ENCODE measurements at places on chromosomes 2 and 18.

- no peak for DNase-seq
Measured at GRCh38 chr2:150494234-150494945, 6.9 kb upstream of the RND3 start.

GRCh38 chr2:79370976-79371538, 141.8 kb upstream of the CTNNA2 start:
- DNase-seq = no peak

DNA sequence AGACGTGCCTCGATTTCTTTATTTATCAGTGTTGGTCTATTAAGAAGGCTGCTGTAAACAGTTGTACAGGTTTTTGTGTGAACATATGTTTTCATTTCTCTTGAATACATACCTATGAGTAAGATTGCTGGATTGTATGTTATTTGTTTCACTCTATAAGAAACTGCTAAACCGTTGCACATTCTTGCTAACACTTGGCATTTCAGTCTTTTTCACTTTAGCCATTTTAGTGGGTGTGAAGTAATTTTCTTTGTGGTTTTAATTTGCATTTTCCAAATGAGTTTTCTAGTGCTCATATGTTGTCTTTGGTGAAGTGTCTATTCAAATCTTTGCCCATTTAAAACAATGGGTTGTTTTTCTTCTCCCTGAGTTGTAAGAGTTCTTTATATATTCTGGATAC, 221.5 kb upstream of the SMAD7 start:
- DNase-seq = no peak

- DNase-seq = no peak
Measured at GRCh38 chr2:108305901-108306300, 17.2 kb downstream of the SULT1C2 start.

GRCh38 chr2:240209493-240209892, 69.0 kb upstream of the OTOS start:
- DNase-seq = no peak

- no peak for DNase-seq
Measured at GRCh38 chr18:7950380-7951136, 383.4 kb downstream of the PTPRM start.

DNA sequence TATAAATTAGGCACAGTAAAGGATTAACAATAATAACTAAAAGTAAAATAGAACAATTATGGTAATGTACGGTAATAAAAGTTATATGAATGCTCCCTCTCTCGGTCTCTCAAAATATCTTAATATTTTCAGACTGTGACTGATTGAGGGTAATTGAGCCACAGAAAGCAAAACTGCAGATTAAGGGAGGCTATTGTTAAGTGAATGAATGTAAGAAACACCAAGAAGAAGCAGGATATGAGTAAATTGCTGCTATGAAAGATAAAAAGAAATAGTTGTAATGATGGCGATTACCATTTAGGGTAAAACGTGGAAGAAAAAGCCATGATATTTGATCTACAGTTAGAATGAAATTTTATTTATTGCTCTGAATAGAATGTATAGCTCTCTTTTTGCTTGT, 24.1 kb downstream of the GULP1 start:
- DNase-seq = no peak

DNA sequence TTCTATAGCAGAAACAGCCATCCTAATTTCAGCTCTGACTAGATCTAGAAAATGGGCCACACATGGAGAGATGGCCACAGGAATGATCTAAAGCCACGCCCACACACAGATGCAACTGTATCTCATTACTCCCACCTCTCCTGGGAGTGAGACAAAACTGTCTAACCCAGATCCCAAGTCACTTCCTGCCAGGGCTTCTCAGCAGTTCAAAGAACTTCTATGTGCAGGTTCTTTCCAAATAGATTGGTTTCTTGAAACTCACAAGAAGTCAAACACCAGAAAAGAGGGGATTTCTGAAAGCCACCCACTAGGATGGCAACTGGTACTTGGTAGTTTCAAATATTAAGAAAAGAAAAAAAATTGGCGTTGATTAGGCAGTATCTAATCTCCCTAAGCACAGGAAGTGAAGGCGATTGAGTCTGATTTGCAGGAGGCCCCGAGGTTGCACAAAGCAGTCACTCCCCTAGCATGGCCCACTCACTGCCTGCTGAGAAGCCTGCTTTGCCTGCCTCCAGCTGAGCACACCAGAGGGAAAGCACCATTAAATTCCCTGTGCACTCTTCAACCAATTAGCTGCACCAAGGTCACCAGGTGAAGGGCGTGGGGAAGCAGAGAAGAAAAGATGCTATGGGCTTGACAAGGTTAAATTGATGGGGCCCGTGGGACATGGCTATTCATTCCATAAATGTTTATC, 51.1 kb downstream of the PAPOLG start:
- DNase-seq = peak; percentile 62

DNA sequence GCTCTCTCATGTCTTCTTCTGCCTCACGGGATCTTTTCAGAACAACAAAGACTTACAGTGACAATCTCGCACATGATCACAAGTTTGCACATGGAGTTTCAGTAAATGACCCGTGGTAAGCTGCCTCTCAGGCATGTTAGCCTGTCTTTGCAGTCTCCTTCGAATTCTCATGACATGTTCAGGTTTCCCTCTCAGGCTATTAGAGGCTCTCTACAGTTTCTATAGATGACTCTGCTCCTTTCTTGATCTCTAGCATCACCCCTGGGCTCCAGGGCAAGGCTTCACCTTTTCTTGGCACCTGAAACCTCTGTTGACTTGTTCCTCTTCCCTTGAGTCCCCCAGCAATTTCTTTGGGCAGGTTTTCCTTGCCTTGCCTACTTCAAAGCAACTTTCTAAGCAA, 23.0 kb downstream of the MPP4 start:
- no peak for DNase-seq

GRCh38 chr2:157858846-157859245, 17.3 kb downstream of the ACVR1 start:
- no peak for DNase-seq

- no peak for DNase-seq
Measured at GRCh38 chr18:9658087-9658641, 43.8 kb upstream of the PPP4R1 start.

- no peak for DNase-seq
Measured at GRCh38 chr18:74506448-74507084, 10.4 kb downstream of the CNDP2 start.

- no peak for DNase-seq
Measured at GRCh38 chr2:159454185-159454584, 162.2 kb downstream of the BAZ2B start.

- DNase-seq = no peak
Measured at GRCh38 chr2:47405757-47406156, 2.8 kb downstream of the MSH2 start.

GRCh38 chr2:66434679-66435548, at the start of gene MEIS1:
Gene MEIS1 (plus strand): TSS chr2:66435125. CDS start chr2:66435857, 732 bp downstream.
- peak; percentile 16 for DNase-seq

DNA sequence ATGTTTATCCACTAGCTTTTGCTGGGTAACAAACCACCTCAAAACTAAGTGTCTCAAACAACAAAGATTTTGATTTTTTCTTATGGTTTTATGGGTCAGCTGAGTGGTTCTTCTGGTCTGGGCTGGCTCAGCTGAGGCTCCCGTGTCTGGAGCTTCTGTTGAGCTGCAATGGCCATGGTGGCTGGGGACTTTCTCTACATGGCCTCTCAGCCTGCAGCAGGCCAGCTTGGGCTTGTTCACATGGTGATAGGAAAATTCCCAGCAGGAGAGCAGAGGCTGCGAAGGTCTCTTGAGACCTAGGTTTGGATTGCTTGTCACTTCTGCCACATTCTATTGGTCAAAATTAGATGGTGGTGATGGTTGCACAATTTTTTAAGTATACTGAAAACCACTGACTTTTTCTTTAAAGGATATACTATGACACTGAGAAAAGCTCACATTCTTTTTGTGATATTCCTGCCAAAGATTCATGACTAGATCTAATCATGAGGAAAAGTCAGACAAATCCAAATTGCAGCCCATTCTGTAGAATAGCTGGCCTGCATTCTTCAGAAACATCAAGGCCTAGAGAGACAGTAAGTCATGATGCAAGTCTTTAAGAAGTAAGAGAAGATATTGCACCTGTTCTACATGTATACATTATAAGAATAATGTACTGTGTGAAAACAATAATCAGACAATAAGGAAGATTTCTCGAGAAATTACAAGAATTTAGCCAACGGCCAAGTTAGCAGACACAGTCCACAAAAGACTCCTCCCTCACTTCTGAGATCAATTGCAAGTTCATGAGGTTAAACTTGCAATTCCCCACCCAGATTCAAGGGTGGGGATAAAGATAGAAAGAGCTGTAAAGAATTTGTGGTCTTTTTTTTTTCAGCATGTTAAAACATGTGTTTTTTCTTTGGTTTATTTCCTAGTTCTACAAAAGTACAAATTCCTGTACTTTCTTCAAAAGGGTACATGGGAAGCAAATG, 35.0 kb upstream of the IL1R2 start:
- DNase-seq = no peak

- no peak for DNase-seq
Measured at GRCh38 chr2:215660687-215661086, 224.8 kb upstream of the FN1 start.

DNA sequence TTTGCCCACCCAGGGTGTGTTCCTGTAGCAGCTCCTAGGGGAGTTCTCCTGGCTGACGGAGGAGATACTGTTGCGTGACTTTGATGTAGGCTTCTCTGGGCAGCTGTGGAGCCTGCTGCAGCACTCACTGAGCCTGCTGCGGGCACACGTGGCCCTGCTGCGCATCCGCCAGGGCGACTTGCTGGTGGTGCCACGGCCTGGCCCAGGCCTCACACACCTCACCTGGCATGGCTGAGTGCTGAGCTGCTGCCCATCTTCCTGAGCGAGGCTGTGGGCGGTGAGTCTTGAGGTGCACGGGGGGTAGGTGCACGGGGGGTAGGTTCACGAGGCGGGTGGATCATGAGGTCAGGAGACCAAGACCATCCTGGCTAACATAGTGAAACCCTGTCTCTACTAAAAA, 191.7 kb downstream of the ANKRD36C start:
- no peak for DNase-seq

GRCh38 chr2:10717628-10718027, 3.8 kb upstream of the ATP6V1C2 start:
- no peak for DNase-seq

GRCh38 chr2:232926431-232926939, 56.4 kb downstream of the SNORC start:
- no peak for DNase-seq

GRCh38 chr18:57640749-57641148, 19.1 kb upstream of the NARS1 start:
- no peak for DNase-seq

- DNase-seq = no peak
Measured at GRCh38 chr2:104290566-104290891, 563.4 kb upstream of the POU3F3 start.

DNA sequence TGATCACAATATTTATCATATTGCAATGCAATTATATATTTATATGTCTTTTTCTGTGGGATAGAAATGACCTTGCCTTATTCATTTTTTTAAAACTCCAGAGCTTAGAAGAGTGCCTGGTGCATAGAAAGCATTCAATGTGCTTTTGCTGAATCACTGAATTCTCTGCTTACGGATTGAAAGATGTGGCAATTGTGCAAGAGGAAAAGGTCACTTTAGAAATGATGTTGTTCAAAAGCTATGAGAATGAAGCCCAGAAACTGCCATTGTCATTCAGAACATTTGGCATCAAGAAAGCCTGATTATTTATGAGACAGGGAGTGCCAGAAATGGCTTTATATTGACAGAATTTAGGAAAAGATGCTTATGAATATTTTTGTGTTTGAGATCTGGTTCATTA, 678.6 kb upstream of the CDH2 start:
- no peak for DNase-seq

- no peak for DNase-seq
Measured at GRCh38 chr2:41568648-41569047, 479.2 kb upstream of the PKDCC start.

DNA sequence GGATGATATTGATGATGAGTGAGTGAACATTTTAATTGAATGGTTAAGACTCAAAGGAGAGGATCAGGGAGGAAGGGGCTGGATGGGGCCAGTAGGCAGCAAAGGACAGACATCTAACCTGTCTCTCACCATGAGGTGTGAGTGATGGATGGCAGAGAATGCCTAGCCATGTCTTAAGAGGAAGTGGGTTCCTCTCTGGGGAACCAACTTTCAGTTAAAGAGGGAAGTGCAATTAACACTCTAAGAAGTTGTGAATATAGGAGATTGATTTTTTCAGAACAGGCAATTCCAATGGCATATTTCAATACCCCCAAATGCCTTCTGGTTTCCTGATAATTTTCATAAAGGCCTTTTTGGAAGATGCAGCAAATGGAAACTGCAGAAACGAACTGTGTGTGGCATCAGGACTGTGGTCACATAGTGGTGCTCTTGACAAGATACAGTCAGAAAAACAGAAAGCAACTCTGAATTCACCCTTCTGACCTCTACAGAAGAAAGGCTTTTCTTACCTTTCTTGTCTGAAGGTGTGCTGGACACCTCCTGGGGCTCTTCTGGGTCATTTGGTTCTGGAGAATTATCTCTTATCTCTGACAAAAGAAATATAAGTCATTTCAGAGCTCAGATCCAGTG, 10.2 kb downstream of the SP110 start:
- DNase-seq = no peak

- DNase-seq = no peak
Measured at GRCh38 chr2:38733300-38733971, 17.7 kb downstream of the SRSF7 start.

DNA sequence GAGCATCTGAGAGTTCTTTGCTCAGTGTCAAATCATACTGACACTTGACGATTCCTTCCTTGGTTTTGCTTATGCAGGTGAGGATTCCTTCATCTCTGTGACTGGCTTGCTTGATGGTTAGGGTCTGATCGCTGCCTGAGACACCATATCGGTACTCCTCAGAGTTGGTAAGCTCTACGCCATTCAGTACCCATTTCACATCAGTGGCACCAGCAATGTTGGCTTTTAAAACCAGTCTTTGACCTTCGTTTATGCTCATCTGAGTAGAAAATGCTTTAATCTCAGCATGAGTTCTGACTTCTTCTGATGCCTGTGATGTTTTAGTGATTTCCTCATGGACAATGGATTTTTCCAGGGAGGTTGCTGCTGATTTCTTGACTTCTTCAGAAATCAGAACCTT, 48.4 kb downstream of the PLEKHA3 start:
- DNase-seq = no peak

DNA sequence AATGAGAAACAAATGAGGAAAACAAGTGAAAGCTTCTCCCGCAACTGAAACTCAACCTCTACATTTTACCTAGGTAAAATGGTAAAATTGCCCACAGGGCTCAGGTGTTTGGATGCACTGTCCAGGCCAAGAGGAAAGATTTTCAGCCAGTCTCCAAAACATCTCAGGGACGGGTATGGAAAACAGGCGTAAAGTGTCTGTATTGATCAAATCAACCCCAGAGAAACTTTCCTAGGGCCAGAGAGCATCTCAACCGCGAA, 361 bp upstream of the HAT1 start:
- DNase-seq = no peak

- no peak for DNase-seq
Measured at GRCh38 chr2:111985514-111985913, 69.6 kb upstream of the TMEM87B start.

DNA sequence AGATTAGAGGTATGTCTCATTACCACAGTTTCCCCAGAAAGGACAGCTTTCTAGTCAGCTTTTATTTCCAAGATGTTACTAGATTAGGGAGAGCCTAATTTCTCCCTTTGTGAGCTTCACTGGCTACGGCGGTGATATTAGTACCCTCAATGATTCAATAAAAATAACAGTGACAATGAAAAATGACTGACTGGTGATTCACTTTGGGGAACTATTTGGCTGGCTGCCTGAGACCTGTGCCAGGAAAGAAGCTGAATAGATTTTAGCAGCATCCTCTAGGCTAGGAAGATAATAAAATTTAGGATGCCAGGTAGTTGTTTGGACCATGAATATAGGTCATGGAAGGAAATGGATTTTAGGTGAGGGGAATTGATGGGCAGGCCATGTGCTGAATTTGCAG, 178.7 kb downstream of the FMNL2 start:
- DNase-seq = no peak

GRCh38 chr2:176488431-176488830, 219.2 kb downstream of the MTX2 start:
- no peak for DNase-seq

Measured in stimulated activated CD4-positive, alpha-beta T cell treated with anti-CD3 and anti-CD28 coated beads, TNF-alpha, amount 100 ng/mL, for 24 hours (primary cell).